ENCODE measurements at places on chromosomes 12 and 14. TPM values are rescaled to one million over a fixed set of nuclear protein-coding genes. Genes with fewer than 3 reads are reported as not detected.

DNA sequence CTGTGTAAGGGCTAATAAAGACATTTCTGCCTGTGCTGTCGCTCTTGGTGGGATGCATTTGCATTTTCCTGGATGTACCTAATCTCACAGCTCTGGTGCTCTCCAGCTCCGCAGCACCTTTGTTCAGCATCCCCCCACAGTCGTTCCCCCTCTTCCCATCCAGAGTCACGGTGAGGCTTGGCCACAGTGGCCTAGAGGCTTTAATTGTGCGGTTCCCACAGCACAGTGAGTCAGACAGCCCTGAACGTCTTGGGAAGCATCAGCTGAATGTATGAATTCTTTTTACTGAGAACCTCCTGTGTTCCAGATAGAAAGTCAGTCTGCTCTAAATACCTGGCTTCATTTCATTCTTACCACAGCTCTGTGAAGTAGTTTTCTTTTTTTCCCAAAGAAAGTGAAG is 28.7 kb downstream of the MLXIP start:
- H3K27me3 ChIP-seq: no peaks in the 10 kb centered on the region
- peak overlapping the region; percentile 23 for H3K27ac ChIP-seq
- no peak overlapping the region for H3K4me3 ChIP-seq

GRCh38 chr14:23431486-23431885 is 4.0 kb downstream of the MYH7 start:
- peaks cover 2% of the 10 kb centered on the region for H3K27me3 ChIP-seq
- no peaks in the 10 kb centered on the region for H3K36me3 ChIP-seq
- H3K4me3 ChIP-seq: no peak overlapping the region
- H3K4me1 ChIP-seq: no peaks in the 10 kb centered on the region
- DNase-seq: no peak

DNA sequence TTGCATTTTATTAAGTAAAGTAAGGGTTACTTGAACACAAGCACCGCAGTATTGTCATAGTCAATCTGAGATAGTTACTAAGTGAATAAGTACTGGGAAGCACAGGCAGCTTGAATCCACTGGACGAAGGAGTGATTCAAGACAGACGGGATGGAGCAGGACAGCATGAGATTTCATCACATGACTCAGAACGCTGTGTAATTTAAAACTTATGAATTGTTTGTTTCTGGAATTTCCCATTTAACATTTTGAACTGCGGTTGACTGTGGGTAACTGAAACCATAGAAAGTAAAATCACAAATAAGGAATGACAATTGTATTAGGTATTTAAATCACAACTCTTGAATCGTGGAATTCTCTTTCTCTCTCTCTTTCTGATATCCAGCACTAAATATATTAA is 1630.4 kb upstream of the SEL1L start:
- H3K27ac ChIP-seq: no peak overlapping the region
- H3K4me3 ChIP-seq: no peak overlapping the region
- no peaks in the 10 kb centered on the region for H3K27me3 ChIP-seq
- peak; percentile 61 for DNase-seq
- H3K4me1 ChIP-seq: no peaks in the 10 kb centered on the region

GRCh38 chr14:70108419-70108818 is 80.3 kb downstream of the SLC8A3 start:
- no peaks in the 10 kb centered on the region for H3K36me3 ChIP-seq
- H3K4me1 ChIP-seq: no peaks in the 10 kb centered on the region
- no peak overlapping the region for H3K27ac ChIP-seq
- no peaks in the 10 kb centered on the region for H3K27me3 ChIP-seq
- H3K4me3 ChIP-seq: no peak overlapping the region

DNA sequence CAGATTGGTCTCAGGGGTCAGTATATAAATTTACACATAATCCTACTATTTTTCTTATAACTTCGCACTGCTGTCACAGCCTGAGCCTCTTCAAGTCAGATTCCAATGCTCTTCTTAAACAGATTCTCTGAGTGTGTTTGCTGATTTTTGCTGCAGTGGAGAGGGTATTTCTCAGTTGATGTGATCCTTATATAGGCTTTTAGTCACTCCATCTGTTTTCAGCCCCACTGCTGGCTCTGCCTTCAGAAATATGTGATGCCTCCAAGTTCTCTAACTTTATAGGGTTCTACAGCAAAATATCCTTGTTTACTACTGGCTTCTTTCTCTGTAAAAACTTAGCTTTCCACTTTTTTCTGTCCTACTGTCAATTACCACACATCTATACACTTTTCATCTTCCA is 702.7 kb downstream of the NRXN3 start:
- no peaks in the 10 kb centered on the region for H3K36me3 ChIP-seq
- DNase-seq: no peak

DNA sequence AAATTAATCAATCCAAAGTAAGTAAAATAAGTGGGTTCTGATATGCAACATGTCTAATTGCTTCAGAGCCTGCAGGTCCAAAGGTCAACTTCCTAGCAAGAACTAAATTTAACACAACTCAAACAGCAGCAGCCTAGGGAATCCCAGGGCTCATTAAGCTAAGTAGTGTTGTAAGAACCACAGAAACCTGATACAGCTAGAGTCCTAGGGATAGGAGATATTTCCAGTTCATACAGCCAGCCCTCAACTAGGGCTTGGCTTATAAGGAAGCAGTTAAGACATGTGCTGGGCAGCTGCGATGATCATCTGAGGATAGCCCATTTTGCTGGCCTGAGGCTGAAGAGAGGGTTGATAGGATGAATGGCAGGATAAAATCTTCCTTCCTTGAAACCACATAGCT is at the start of gene OR4Q3:
Gene OR4Q3, plus strand, starts transcription at position 316 of the 400 bp plus-strand sequence.
- H3K4me3 ChIP-seq: no peak within 1 kb of the TSS
- no peaks in the 10 kb centered on the region for H3K36me3 ChIP-seq
- H3K27ac ChIP-seq: no peak within 1 kb of the TSS
- H3K27me3 ChIP-seq: no peaks in the 10 kb centered on the region
- no peak for DNase-seq

DNA sequence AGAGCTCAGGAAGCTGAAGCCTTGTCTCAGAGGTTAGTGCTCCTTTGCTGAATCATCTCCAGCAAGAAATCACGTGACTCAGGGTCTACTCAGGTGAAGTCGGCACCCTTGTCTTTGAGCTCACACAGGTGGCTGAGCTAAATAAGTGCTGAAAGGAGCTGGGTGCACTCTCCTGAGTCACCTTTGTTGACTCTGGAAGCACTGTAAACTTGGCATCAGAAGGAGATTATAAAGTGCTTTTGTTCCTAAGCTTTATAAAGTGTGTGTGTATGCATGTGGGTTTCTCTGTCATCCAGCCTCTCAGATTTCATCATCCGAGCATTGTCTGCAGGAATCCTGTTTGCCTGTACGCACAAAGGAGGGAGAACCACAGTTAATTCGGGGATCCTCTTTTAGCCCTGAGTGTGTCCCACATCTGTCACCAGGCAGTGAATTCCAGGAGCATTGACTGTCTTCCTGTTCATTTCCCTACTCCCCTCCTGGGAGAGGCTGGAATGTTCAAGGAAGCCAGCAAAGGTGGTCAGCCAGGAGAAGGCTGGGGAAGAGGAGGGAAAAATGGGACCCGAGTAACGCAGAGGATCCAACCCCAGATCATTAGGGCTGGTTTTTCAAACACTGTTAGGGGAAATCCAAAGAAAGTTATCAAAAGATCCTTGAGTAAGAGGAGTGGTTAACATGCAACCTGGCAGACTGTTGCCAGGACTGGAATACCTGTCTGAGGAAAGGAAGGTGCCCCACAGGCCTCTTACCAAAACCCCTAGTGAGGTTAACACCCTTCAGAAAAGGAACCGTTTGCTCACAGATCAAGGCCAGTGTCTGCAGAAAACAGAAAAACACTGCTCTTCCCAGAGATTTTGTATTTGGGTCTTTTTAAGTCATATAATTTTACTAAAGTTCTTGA is 157.5 kb upstream of the HIF1A start:
- H3K4me1 ChIP-seq: peaks cover 7% of the 10 kb centered on the region
- H3K27ac ChIP-seq: no peak overlapping the region
- H3K36me3 ChIP-seq: no peaks in the 10 kb centered on the region
- peak; percentile 73 for DNase-seq

GRCh38 chr14:101466456-101467180 is 94.7 kb upstream of the DIO3 start:
- no peaks in the 10 kb centered on the region for H3K36me3 ChIP-seq
- H3K27me3 ChIP-seq: no peaks in the 10 kb centered on the region
- no peak overlapping the region for H3K4me3 ChIP-seq
- H3K4me1 ChIP-seq: no peaks in the 10 kb centered on the region

GRCh38 chr12:29517264-29517663 is 19.8 kb upstream of the OVCH1 start:
- DNase-seq: no peak
- no peak overlapping the region for H3K27ac ChIP-seq
- no peaks in the 10 kb centered on the region for H3K4me1 ChIP-seq
- H3K36me3 ChIP-seq: no peaks in the 10 kb centered on the region

DNA sequence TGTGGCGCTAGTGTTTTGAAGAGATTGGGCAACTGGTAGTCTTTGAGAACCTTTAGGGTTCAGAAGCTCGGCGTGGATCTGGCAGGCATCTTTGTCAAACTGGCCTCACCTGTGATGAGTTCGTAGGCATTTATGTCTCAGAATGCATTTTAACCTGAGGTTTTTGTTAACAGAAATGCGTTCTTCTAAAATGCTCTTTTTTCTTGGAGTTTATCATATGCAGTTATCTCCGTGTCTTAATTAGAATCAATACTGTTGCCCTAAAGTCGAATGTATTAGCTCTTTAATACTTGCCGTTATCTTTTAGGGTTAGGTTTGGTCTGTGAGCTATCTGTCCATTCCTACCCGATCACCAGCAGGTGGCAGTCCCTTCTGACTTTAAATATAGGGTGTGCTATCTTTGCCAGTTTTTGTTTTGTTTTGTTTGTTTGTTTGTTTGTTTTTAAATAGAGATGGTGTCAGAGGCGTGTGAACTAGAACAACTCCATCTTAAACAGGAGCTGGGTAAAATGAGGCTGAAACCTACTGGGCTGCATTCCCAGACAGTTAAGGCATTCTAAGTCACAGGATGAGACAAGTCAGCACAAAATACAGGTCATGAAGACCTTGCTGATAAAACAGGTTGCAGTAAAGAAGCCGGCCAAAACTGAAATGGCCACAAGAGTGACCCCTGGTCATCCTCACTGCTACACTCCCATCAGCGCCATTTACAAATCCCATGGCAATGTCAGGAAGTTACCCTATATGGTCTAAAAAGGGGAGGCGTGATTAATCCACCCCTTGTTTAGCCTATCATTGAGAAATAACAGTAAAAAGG is 1.4 kb downstream of the ATF1 start:
- H3K4me3 ChIP-seq: peak overlapping the region; percentile 87
- peak overlapping the region; percentile 94 for H3K27ac ChIP-seq
- H3K36me3 ChIP-seq: no peaks in the 10 kb centered on the region
- H3K4me1 ChIP-seq: no peaks in the 10 kb centered on the region

GRCh38 chr14:104171895-104172294 is 33.5 kb downstream of the KIF26A start:
- H3K27me3 ChIP-seq: no peaks in the 10 kb centered on the region
- no peaks in the 10 kb centered on the region for H3K36me3 ChIP-seq
- H3K4me3 ChIP-seq: no peak overlapping the region
- H3K27ac ChIP-seq: no peak overlapping the region
- no peak for DNase-seq

- H3K4me3 ChIP-seq: no peak overlapping the region
- no peak overlapping the region for H3K27ac ChIP-seq
- H3K27me3 ChIP-seq: no peaks in the 10 kb centered on the region
These were observed 23.5 kb upstream of the INF2 start for GRCh38 chr14:104665657-104666522.

GRCh38 chr14:63438065-63438757 is 105.0 kb downstream of the PPP2R5E start:
- H3K27me3 ChIP-seq: no peaks in the 10 kb centered on the region
- DNase-seq: peak; percentile 87
- peak overlapping the region; percentile 32 for H3K27ac ChIP-seq

DNA sequence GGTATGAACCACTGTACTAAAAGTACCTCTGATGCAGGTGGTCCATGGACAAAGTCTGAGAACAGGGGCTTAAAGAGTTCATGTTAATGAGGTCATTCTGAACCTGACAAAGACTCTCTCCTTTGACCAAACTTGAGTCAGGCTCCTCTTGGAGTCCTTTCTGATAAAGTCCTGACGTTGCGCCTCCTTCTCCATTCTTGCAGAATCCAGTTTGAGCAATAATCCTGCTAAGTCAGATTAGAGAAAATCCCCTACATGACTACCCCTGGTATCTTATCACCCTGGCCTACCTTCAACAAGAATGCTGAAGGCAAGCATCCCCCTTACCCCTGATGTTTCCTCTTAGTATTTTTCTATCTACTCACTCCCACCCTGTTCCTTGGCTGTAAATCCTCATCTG is 46.0 kb upstream of the ISM2 start:
- H3K27me3 ChIP-seq: no peaks in the 10 kb centered on the region
- peaks cover 1% of the 10 kb centered on the region for H3K36me3 ChIP-seq
- no peak for DNase-seq
- H3K4me1 ChIP-seq: no peaks in the 10 kb centered on the region
- H3K27ac ChIP-seq: no peak overlapping the region
- H3K4me3 ChIP-seq: no peak overlapping the region

The OTUB2 gene
- 1.5 TPM for total RNA-seq

The TRAF3 gene
- 14.4 TPM for total RNA-seq

The RPL10L gene
- total RNA-seq: not detected

The CDC42BPB gene
- 98.3 TPM for total RNA-seq

The ATXN3 gene
- total RNA-seq: 63.3 TPM

The SLCO1B1 gene
- not detected for total RNA-seq
